NCI-H446 treated with DMSO at 0.1 percent for 48 hours (cell line): ENCODE measurements at places on chromosomes 1 and 21.

- no peak for DNase-seq
Observed at GRCh38 chr1:61420243-61420642, 304.7 kb downstream of the TM2D1 start.

- DNase-seq: no peak
Observed at GRCh38 chr1:206933333-206933945, 11.7 kb upstream of the FCMR start.

DNA sequence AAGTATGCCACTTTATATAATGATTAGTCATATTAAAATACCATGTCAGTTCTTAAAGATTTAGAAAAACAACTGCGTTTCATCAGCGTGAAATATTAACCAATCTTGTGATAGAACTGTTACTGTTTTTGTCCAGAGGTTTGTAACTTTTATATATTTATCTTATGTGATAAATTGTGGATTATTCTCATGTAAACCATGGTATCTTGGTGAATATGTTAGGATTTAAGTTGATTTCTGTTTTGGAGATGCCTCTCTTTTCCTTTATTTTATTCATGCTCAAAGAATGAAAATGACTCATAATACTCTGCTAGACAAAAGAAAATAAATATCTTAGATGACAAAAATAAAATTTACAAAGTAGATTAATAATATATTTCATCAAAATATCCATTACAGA is 88.4 kb downstream of the ADGRL4 start:
- DNase-seq: no peak

GRCh38 chr1:2645776-2646175 is 13.0 kb upstream of the MMEL1 start:
- DNase-seq: no peak

- DNase-seq: peak; percentile 18
Observed at GRCh38 chr1:9724706-9725476, 73.4 kb downstream of the PIK3CD start.
